Fibroblast of mammary gland (primary cell): ENCODE measurements at places on chromosomes 2 and 18.

DNA sequence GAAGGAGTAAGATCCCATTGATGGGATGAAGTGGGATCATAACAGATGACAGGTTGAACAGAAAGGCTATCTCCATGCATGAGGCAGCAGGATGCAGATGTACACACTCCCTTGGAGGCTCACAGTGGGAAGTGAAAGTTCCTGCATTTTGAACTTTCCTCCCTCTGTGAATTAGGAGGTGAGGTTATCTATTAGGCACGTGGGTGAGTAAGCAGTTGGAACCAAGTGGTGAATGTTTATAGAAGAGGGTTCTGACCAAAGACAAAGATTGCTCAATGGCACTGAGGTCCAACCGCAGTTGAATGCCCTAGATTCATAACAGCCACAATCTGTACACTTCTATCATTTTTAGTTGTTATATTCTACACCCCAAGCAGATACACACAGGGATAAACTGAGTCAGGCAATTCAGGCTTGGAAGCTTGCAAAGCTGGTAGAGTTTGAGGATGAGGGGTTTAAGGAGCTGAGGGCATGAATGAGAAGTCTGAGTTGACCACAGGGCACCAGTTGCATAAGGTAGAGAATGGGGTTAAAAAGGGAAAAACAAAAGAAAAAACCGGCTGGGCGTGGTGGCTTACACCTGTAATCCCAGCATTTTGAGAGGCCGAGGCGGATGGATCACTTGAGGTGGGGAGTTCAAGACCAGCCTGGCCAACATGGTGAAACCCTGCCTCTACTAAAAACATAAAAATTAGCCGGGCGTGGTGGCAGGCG, 7.1 kb upstream of the KCMF1 start:
- peak; percentile 97 for DNase-seq

DNA sequence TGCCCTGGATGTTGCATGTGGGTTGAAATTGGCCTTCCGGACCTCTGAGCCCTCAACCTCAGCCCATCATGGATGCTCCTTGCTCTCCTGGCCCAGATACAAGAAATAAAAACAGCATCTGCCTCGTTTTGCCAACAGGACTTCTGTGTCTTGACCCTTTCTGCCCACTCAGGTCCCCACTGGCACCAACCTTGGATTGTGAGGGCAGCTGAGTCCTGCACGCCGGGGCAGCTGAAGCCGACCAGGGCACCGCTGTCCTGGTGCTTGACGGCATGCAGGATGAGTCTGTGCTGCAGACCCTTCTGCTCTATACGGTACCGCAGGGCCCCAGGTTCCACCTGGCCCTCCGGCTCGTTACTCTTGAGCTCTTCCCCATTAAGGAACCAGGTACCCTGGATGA, 4.7 kb downstream of the OBSL1 start:
- DNase-seq: no peak

- DNase-seq: no peak
Measured at GRCh38 chr18:28208712-28209265, 31.9 kb upstream of the CDH2 start.

DNA sequence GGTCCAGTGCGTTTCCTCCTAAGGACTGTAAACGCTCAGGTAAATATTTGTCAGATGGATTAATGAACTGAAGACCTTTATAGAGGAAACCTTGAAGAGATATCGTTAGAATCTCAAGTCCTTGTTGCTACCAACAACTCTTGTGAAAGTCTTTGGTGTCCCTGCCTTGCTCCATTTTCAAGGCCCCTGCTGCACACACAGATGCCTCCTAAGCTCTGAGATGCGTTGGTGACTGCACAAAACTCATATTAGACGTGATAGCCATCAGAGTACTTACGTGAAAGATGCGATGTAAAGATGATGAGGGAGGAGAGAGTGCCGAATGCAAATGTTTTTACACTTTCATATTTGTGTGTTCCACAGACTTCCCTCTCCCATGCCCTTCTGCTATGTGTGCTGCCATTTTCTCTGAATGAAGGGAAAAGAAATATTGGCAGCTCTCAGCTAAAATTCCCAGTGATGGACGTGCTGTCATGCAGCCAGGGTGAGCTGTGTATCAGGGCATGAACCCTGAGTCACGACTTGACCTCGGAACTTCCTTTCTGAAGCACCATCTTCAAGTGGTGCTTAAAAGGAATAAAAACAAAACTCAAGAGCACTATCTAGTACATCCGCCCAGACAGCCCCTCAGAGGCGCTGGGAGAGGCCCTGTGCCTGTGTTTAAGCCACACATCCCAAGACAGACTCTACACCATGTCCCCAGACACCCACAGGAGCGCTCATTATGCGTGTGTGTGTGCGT, 117.4 kb downstream of the FAM210A start:
- no peak for DNase-seq

DNA sequence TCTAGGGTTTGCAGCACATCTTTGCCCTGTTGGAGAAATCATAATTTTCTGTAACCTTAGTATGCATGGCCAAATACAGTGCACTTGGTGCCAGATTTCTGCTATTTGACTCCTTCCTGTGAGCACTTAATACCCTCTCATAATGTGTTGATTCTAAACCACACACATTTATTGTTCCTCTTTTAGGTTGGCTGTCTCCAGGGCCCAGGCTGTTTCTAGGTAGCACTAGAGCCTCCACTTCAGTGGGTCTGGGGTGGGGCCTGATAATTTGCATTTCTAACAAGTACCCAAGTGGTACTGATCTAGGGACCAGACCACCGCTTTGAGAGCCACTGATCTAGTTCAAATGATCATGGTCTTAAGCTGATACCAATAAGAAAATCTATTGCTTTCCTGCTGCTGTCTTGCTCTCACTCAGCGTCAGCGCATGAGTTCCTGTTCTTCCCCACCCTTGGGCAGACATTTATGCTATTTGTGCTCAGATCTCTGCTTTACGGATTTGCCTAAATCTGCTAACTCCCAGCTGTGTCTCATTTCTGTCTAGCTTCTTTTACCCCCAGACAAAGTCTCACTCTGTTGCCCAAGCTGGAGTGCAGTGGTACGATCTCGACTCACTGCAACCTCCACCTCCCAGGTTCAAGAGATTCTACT, 7.4 kb downstream of the PTRHD1 start:
- DNase-seq: no peak

DNA sequence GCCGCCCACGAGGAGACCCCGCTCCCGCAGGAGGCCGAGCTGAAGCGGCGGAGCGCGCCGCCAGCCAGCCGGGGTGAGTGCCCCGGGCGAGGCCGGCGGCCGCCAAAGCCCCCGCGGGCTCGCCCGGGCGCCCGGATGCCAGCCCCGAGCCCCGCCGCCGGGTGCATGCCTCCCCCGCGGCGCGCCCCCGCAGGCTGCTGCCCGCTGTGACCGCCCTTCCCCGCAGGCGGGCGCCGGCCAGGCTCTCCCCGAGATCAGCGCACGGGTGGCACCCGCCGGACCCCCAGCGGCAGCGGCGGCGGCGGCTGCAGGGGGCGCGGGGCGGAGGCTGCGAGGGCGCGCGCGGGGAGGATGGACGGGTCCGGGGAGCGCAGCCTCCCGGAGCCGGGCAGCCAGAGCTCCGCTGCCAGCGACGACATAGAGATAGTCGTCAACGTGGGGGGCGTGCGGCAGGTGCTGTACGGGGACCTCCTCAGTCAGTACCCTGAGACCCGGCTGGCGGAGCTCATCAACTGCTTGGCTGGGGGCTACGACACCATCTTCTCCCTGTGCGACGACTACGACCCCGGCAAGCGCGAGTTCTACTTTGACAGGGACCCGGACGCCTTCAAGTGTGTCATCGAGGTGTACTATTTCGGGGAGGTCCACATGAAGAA, 470 bp downstream of the KCNF1 start:
- DNase-seq: no peak

GRCh38 chr18:50429207-50429948, 54.5 kb downstream of the SKA1 start:
- peak; percentile 25 for DNase-seq

DNA sequence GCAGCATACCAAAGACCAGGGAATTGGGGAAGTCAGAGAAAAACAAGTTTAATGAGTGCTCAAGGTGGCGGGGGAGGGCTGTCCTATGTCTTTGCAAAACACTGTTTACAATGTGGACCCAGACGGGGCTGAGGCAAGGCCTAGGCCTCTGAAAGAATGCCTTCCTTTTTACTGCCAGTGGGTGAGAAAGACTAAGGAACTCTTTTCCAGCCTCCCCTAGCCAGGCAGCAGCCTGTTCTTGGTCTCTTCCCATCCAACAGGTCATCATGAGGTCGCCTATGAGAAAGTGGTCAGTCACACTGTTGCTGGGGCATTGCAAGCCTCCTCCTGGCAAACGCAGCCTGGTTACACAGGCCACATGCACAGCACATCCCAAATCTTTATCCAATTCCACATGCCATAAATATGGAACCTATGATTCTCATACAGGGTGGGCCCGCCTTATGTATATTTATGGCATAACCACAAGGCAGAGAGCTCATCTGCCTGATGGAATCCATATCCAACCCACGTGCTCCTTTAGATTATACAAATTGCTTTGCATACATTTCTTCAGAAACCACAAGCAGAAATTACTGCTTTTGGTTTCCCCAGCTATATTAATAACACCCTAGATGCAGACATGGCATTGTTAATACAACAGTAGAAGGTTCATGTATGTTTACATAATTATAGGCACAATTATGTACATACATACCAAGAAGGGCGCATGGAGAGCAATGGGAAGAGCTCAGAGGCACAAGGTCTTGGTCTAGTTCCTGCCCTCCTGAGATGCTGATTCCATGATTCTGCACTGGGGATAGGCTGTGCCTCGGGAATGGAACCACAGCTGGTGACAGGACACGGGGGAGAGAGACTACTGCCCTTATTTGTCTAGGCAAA, 48.6 kb downstream of the NRP2 start:
- DNase-seq: peak; percentile 83

GRCh38 chr2:56410140-56410539, 226.3 kb downstream of the CCDC85A start:
- DNase-seq: peak; percentile 7

GRCh38 chr2:142951190-142952007, 73.9 kb downstream of the KYNU start:
- DNase-seq: no peak

DNA sequence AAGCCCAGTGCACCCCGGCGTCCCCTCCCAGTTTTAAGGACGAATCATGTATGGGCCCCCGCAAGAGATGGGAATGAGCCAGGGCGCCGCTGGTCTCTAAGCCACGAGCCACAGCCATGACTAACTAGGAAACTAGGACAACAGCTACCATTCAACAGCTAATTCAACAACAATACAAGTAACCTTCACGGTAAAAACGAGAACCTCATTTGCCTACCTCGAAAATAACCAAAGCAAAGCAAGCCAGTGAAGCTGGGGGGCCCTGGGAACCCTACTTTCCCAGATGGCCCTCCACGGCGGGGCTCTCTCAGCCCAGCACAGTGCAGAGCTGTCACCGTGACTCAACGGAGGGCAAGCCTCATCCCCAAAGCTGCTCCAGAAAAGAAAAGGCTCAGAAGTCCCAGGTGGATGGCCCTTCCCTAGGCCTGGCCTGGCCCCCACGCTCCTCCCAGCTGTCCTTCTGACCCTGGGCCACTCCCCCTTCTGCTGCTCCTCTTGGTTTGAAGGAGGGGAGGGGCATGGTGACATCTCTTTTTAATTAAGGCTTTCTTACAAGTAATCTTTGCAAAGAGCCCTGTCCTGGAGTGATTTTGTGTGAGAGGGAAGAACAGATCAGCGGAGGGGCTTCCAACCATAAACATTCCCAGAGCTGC, 126.3 kb downstream of the HDAC4 start:
- DNase-seq: peak; percentile 86

- no peak for DNase-seq
Measured at GRCh38 chr18:79603321-79604204, 76.0 kb upstream of the CTDP1 start.

DNA sequence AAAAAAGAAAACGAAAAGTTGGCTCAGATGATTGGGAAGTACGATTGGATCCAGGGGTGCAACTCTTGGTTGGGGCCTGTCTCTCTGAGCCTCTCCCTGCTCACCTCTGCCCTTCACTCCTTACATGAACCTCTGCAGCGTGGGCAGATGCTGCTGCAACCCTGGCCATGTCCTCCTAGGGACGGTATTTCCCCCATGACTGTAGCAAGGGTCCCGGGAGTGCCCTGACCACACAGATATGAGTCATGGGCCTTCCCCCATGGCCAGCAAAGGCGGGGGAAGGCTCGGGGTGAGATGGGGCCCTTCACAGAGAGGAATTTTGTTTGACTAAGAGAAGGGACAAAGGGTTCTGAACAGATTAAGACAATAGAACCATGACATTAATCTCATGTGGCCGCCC, 129.0 kb downstream of the NCK2 start:
- DNase-seq: peak; percentile 89

DNA sequence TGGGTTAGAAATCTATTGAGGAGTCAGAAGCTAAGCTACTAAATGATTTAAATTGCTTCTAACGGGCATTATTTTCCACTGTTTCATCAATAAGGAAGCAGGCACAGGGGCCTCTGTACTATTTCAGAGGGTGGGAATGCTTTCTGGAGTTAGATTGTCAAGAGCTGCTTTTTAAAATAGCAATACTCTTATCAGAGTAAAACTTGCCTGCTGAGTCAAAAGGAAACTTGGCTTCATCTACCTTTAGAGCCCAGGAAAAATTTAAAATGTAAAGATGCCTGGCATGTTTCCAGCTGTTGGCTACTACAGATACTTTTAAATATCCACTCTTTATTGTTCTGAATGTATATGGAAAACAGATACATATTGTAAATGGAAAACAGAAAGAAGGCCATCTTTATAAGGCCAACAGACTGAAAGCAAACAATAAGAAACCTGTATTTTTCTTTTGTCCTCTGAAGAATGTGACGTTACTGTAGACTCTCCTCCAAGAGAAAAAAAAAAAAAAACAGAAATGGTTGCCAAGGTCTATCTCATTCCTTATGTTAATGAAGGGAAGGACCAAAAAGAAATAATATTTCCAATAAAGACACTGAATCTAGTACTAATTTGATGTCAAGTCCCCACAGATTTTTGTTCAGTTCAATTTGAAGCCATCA, 79.1 kb downstream of the FIGN start:
- DNase-seq: no peak

- DNase-seq: no peak
Measured at GRCh38 chr2:74290066-74290465, 53.1 kb downstream of the SLC4A5 start.

- DNase-seq: peak; percentile 29
Measured at GRCh38 chr18:45379903-45380302, 235.4 kb upstream of the SLC14A2 start.

GRCh38 chr2:177641331-177641730, 248.8 kb downstream of the AGPS start:
- DNase-seq: peak; percentile 49

DNA sequence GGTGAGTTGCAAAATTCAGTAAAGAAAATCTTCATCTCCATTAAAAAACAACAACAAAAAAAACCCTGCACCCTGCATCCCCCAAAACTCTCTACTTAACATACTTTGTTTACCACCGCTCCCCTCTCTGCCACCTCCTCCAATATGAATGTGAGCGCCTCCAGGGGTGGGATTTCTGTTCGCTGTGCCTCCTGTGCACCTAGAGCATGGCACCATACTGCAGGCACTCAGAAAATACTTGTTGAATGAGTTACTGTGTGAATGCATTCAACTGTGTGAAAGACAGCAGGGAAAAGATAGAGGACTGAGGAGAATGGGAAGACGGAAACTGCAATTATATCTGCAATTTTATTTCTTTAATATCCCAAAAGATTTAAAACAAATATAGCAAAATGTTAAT, 4.5 kb downstream of the CEBPZ start:
- no peak for DNase-seq
